ENCODE measurements at places on chromosomes 5 and 9.

DNA sequence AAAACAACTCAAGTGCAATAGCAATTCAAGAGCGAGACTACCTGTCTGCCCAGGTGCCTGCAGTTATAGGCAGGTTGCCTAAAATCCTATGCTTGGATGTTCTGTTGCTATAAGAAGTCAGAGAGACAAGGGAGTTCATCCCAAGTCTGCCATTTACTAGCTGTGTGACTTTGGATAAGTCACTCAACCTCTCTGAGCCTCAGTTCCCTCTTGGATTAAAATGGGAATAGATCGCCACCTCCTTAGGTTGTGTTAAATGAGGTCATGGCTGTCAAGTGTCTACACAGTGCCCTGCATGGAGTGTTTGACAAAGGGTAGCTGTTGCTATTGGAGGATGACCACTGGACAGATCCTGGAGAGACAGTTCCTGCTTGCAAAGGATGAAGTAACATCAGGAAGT lies 1.3 kb upstream of the ZBTB34 start:
- DNase-seq, result no peak

GRCh38 chr5:11780641-11781345 lies 123.5 kb downstream of the CTNND2 start:
- DNase-seq, result no peak

DNA sequence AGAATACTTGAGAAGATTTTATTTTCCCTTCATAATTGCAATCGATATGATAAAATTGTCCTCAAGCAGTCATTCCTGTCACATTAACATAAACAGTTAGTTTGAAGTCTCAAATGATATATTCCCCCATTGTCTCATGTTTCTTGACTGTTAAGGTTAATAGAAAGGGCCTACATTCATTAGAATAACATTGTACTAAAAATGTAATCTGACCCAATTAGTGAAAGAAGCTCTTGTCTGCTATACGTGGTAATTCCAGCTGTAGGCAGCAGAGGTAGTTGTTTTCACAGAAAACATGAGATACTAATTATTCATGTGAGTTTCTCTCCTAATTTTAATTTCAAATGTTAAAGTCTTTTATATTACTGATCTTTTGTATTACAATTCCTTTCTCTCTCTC lies 25.9 kb upstream of the AP3B1 start:
- DNase-seq, result no peak

DNA sequence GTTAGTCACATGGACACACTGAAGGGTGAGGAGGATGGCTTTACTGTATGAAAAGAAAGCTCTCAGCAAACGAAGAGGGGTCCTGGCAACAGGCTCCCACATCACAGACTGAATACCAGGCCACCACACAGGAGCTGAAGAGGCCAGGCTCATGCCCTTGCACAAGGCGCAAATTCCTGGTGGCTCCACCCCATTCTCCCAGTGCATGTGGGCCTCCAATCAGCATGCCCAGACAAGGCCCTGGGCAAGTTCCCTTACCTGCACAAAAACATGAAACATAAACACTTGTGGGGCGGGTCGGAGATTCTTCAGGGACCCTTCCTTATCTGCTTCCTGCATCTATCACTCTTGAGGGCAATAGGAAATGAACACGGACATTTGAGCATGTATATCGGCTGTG lies 935.8 kb upstream of the EDIL3 start:
- DNase-seq, result no peak

- DNase-seq, result no peak
Measured at GRCh38 chr9:106963684-106964083, 100.7 kb downstream of the ZNF462 start.

DNA sequence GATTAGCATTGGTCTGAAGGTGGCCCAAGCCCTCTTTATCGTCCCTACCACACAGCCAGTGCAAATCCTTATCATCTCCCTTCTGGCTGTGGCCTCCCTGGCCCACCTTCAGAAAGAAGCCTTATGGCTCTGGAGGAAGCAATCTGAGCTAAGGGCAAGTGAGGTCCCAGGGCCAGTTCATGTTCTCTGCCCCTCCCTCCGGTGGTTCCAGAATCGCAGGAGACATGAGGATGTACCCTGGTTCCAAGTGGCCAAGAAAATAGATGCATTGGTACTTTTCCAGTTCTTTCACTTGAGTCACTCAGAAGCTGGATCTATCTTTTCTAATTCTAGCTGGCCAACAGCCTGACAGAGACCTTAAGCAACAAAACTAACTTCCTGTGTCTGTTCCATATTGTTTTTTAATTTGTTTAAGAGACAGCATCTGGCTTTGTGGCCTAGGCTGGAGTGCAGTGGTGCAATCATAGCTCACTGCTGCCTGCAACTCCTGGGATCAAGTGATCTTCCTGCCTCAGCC lies 60.7 kb downstream of the LHFPL2 start:
- DNase-seq, result no peak

DNA sequence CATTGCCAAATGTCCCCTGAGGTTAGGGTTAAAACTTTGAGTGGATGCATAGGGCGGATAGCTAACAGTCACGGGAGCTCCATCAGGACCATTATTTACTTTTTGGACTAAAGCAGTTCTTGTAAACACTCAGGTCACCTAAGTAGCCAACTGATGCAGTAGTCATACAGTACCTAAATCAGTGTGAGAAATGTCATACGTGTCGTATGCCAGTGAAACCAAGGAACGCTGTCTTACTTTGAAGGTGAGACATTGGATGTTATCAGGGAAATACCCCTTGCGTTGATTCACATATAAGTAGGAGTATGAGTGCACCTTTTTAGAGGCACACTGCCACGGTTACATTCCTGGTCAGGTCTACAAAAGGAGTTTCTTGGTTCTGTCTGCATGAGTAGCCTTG lies 101.9 kb downstream of the LNPEP start:
- DNase-seq, result no peak

- no peak for DNase-seq
Measured at GRCh38 chr9:75372499-75373268, 284.4 kb downstream of the OSTF1 start.

DNA sequence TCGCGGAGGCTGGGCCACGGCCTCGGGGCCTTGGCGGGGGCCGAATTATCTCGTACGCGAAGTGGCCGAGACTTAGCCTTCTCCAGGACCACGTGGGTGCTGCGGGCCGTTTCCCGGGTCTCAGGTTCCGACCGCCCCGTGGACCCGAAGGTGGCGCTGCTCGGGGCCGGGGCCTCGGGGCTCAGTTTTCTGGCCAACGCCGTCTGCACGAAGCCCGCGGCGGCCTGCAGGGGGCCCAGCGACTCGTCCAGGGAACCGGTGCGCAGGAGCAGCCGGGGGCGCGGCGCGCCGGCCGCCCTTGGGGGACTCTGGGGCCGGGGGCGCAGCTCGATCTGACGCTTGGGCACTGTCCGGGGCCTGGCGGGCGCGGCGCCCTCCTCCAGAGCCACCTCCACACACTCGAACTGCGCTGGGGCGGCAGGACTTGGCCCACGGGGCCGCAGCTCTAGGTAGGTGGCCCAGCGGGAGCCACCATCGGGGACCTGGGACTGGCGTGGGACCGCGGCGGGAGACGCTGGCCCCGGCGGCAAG lies 716 bp downstream of the PROB1 start:
- no peak for DNase-seq

DNA sequence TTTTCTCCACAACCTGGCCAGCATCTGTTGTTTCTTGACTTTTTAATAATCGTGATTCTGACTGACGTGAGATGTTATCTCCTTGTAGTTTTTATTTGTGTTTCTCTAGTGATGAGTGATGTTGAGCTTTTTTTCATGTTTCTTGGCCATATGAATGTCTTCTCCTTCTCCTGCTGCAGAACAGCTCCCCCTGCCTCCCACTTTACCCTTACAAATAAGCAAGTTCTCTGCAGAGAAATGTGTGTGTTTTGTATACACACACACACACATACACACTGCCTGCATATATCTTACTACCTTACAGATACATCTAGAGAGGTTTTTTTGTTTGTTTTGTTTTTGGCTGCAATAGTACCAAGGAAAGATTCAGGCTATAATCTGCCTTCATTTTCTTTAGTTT lies 88.7 kb upstream of the PHF24 start:
- DNase-seq, result no peak

GRCh38 chr9:19252885-19253219 lies 22.4 kb downstream of the DENND4C start:
- no peak for DNase-seq

DNA sequence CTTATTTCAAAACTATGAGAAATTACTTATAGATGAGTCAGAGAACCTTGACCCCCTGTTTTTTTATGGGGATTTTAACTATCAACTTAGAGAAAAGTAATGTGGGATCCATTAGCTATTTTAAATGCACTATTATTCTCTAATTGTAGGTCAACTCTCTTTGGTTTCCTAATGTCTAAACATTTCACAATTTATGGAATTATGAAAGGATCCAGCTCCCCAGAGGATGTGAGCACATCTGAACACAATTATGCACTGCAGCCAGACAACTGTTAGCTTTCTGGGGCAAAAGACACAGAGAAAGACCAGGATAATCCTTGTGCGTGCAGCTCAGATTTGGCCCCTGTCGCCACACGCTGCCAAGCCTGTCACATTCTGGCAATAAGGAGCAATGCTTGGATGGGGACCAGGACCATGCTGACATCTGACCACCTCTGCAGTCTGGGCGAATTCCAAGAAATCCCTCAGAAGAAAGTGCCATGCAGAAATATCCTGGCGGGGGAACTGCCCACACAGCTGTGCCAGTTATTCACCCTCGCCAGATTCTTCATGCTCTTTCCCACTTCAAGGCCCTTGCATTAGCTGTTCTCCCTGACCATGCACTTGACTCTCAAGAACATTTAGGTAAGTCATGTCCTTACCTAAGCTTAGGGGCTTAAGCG lies 22.2 kb upstream of the CMBL start:
- DNase-seq, result no peak

GRCh38 chr5:146796144-146796543 lies 82.4 kb downstream of the PPP2R2B start:
- DNase-seq, result no peak

DNA sequence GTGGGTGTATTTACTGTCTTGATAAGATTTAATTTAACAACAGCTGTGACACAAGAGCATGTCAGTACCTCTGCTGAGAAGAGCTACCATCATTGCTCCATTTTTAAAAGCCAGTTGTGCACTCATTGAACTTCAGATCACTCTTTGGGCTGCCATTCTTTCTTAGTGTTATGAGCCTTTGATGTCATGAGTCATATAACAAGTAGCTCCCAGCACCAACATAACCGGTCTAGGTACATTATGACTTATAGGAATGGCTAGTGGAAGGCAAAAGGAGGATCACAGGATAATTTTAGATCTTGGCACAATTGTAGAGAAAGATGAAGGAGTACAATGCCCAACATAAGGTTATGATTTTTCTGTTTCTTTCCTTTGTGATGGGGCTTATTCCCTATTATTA lies 170.8 kb upstream of the FBN2 start:
- no peak for DNase-seq

- no peak for DNase-seq
Measured at GRCh38 chr9:119793218-119793617, 424.0 kb upstream of the BRINP1 start.

DNA sequence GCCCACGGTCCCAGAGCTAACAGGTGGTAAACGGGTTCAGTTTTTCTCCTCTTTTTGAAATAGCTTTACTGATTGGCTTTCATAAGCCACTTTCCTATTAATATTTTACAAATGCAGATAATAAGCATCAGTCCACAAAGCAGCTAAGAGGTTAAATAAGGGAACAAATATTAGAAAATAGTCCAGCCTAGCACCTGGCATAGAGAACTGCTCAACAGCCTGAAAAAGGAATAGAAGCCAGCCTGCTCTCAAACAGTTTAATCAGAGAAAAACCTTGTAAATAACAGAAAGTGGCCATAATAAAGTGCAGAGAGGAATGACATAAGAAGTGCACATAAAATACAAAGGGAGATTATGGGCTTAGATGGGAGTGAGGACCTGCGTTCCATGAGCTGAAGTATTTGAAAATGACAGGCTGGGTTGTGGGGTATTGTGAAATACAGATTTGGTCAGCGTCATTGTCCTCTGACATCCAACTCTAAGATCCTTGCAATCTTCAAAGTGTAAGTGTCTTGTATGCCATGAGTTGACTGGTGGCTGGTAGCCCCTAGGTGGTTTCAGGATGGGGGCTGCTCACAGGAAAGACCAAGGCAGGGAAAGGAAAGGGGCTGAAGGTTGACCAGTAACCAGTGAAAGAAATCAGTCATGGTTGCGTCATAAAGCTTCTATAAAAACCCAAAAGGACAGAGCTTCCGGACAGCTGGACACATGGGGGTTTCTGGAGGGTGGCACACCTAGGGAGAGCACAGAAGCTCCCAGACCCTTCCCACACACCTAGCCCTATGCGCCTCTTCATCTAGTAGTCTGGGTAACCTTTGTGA lies 32.4 kb downstream of the MYO10 start:
- DNase-seq, result no peak

DNA sequence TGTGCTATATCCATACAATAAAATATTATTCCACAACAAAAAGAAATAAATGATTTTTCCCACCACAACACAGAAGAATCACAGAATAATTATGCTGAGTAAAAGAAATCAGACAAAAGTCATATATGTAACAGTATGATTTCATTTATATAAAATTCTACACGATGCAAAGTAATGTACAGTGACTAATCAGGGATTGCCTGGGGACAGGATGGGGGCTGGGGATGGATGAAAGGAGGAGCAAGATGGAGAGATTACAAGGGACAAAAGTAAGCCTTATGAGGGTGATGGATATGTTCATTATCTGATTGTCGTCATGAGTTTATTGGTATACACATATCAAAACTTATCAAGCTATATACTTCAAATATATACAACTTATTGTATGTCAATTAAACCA lies 154.0 kb downstream of the FBN2 start:
- DNase-seq, result no peak

GRCh38 chr9:82445556-82445955 lies 457.0 kb downstream of the SPATA31D1 start:
- DNase-seq, result no peak
